ENCODE measurements at places on chromosomes 11 and 22.

GRCh38 chr22:47059076-47059475, 296.6 kb downstream of the TBC1D22A start:
- DNase-seq: no peak

GRCh38 chr11:63445118-63445517, 45.8 kb downstream of the PLAAT5 start:
- DNase-seq: no peak

GRCh38 chr11:665062-665703, 28.1 kb downstream of the DRD4 start:
- DNase-seq: no peak

- no peak for DNase-seq
Measured at GRCh38 chr11:17892409-17892808, 120.4 kb downstream of the SERGEF start.

GRCh38 chr11:78189174-78189724, 530 bp downstream of the USP35 start:
- no peak for DNase-seq

GRCh38 chr22:31490496-31490925, 869 bp upstream of the EIF4ENIF1 start:
- peak; percentile 1 for DNase-seq

DNA sequence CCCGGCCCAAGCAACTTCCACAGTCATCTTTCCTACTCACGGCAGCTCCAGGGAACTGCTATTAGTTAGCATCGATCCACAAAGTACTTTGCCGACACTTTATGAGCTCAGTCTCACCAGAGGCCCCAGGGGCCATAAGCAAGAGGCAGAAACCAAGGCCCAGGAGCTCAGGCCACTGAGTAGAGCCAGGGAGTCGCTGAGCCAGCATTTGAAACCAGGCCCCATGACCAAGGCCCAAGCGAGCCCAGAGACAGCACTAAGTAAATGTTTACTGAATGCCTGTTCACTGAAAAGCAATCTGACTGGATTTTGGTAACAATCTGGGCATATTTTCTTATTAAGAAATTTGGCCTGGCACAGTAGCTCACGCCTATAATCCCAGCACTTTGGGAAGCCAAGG, 43.3 kb downstream of the ARRB1 start:
- no peak for DNase-seq

DNA sequence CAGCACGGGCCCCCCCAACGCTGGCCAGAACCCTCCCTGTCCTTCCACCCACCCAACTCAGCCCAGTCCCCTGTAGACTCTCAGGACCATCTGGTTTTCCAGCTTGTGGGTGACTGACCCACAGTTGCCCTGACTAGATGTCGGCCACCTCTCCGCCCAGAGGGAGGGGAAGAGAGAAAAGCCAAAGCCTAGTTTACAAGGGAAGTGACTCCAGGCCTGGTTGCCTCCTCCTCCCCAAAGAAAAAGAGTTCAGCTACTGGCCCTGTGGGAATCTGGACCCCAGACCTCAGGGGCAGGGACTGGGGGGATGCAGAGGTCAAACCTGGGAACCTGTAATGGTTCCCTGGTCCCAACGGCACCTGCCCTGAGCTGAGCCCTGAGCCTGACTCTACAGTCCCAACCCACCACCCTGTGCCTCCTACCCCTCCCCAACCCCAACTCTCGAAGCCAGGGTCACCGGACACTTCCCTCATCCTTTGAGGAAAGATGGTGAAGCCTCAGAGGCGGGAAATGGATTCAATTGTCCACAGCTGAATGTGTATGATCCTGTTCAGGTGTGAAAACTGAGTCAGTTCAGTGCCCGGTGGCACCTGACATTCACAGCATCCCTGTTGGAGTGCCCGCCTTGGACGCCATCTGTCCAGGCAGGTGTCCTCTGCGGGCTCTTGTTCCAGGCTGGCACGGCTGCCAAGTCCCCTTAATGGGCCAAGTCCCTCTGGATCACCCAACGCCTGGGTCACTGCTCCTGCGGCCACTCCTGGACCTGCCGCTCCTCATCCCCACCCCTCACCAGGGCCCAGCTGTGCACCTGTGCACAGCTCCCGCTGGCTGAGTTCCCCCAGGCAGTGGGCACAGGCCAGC, 21.0 kb upstream of the WNT7B start:
- no peak for DNase-seq

DNA sequence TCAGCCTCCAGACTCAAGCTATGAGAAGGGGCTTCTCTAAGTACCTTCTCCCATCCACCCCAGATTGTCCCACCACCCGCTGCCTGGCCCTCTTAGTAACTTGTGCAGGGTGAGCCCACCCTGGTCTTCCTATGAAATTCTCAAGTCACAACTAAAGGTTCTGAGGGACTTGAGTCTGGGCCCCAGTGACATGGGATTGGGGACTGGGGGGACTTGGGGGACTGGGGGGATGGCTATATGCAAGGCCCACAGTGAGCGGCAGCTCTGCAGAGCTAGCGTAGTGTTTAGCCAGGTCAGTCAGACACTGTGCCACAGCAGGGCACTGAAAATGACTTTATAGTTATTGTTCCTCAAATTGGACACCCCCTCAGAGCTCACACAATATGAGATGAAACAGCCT, 622.3 kb upstream of the CADM1 start:
- DNase-seq: no peak

DNA sequence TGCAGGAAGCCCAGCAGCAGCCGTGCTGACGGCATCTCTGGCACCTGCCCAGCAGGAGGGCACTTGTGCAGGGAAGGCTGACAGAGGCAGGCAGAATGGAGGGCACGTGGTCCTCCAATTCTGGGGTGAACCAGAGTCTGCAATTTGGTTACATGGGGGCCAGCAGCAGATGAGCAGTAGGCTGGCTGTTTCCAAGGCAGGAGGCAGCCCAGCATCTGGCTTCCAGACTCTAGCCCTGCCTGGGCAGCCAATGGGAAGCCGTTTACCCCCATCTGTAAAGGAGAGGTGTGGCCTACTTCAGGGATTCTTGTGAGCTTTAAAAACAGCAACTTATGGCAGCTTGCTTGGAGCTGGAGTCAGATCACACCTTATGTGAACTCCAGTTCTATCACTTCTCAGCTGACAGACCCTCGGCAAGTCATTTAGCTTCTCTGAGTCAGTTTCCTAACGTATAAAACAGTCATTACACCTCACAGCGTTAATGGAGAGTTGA, 27.9 kb upstream of the RASL10A start:
- DNase-seq: no peak

- DNase-seq: no peak
Measured at GRCh38 chr22:37020192-37020479, 594 bp downstream of the MPST start.

GRCh38 chr22:30272781-30273601, 6.3 kb upstream of the OSM start:
- DNase-seq: no peak

DNA sequence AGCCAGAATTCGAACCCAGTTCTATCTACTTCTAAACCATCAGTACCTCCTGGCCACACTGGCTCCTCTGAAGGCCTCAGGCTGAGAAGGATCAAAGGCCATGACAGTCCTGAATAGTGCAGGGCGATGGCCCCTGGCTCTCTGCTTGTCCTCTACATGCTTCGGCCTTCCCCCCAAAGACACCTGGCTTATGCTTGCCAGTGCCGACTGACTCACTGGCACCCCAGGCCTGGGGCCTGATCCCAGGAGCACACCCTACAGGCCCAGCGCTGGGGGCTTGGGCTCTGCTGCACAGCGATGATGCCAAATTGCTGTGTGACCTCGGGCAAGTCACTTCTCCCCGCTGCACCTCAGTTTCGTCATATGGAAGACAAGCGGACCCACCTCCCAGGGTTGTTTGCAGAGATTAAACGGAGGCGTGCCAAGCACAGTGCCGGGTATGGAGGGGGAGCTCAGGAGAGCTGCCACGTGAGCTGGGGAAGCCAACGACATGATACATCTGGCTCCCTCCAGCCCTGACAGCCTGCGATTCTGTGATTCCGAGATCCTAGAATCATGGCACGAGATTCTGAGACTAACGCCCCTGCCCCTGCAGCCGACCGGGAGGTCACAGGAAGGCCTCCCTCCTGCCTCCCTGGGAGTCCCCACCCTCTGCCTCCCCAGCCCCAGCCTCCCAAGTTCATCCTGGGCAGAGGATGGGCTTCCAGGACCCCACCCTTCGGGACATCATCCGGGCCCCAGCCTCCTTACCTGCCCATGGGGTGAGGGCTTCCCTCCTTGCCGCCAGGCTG, 1.0 kb downstream of the SSTR3 start:
- DNase-seq: no peak

DNA sequence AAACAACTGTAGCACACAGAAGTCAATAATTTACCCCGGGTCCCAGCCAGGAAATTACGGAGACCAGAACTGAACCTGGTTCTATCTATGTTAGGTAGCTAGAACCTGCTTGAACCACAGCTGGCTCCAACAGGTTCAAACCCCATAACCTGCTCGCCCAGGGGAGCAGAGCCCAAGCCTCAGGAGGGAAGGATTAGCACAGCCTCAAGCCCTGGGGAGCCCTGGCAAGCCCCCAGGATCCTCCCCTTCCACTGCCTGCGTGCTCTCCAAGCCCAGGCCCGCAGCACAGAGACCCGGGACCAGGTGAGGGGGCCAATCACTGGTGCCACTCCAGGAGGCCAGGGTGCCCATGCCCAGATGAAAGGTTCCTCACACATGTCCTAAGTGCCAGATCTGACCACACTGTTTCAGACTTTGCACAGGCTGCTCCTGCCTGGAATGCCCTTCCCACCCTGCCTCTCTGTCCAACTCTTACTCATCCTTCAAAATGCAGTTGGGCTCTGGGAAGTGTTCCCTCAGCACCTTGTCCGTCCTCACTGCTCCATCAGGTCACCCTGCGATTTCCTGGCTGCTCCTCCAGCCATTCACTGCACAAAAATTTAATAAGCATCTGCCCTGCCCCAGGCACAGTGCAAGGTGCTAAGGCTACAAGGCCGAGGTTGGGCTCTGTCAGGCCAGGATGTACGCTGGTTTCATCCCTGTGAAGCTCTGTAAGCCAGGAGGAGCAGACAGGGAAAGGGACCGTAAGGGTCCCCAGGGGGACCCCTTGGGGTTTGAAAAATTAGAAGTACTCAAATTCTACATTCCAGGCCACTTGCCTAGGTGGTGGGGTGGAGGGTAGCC, 32.2 kb downstream of the ARRB1 start:
- DNase-seq: no peak

DNA sequence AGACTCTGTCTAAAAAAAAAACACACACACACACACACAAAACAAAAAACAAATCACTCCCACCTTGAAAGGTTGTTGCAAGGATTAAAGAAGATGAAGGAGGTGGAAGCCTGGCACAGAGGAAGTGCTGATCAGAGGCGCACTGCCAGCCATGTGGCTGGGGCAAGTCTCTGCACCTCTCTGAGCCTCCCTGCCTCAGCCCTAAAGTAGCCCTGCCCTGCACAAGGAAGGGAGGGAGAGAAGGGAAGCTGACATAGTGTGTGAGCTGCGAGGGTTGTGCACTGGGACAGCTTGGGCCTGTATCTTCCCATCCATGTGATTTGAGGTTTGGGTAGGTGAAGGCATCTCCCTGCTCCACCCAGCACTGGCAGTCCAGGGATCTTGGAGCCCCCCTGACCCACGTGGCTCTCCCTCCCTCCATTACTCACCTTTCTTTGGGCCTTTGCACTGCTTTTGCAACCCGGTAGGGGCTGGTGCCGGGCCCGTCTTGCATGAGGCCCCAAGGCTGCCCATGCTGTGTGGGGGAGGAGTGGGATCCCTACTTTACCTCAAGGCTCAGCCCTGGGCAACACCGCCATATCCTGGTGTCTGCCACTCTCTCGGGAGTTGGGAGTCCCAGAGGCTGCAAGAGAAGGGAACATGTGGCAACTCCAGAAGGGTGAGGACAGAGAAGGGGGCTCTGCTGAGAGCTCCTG, 30.5 kb downstream of the IFT27 start:
- DNase-seq: no peak
